ENCODE measurements at places on chromosomes 2 and 18.

DNA sequence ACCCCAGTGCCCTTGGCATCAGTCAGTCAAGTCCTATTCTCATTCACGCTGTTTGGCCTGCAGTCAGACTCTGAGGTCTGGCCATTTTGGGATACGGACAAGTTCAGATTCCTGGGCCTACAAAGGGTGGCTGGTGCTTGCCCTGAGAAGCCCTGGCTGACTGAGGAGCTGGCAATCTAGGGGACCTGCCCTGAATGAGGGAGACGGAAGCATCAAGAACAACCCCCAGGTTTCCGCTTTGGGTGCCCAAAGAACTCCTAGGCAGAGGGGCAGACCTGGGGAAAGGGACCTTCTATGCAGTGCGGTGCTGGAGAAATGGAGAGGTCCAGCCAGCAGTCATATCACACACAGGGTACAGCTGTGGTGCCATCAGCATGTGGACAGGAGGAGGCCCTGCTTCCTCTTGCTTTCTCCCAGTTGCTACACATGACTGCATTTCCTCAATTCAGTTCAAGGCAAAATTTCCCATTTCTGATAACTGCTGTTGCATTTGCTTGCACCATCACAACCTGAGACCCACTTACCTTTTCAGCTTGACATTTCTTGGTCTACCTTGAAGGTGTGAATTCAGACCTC, 70.9 kb upstream of the LGALSL start:
- no peak for DNase-seq

DNA sequence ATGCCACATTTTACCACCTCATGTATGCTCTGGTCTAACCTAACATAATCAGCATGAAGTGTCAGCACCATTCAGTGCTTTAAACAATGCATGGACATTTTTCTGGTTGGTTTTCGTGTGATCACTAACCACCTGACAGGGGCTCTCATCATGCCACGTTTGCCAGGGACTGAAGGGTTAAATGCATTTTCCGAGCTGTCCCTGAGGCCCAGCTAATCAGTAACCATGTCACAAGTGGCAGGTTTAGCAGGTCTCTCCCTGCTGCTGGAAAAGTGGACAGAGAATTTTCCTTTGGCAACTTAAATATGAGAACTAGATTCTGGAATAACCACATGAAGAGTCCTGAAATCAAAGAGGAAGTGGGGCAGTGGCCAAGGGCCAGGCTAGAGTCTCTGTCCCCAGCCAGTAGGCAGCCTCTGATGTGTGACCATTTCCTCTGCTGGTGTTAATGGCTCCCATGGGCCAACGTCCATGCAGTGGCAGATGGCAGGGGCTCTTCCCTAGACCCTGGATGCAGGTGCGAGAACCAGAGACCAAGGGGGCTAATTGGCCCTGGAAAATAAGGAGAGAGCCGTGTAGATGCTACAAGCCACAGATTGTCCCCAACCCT, 69.5 kb downstream of the TPGS2 start:
- no peak for DNase-seq

- DNase-seq: no peak
These were observed 97.2 kb downstream of the KCNJ3 start for GRCh38 chr2:154795651-154796050.

DNA sequence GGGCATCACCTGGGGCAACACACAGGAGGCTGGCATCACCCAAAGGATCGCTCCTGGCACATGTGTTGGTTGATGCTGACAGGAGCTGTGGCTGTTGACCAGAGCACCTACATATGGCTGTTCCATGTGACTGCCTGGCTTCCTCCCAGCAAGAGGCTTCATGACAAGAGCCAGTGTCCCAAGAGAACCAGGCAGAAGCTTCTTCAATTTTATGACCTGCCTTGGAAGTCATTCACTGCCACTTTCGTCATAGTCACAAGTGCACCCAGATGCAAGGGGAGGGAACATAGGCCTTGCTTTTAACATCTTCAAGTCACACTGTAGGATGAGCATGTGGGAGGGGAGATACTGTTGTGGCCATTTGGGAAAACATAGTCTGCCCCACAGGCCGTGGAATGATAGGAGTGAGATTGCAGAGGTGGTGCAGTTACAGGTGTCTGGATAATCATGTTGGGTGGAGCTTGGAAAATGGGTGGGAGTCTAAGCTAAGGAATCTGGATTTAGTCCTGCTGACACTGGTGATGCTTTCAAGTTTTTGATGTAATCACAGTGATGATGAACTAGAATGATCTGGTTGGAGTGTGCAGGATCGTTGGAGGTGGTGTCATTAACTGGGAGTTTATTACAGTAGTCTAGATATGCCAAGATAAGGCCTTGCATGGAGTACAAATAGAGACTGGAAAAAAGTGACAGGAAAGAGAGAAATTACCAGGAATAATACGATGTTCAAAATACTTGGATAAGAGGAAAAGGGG, 107.0 kb downstream of the RAPGEF4 start:
- no peak for DNase-seq

DNA sequence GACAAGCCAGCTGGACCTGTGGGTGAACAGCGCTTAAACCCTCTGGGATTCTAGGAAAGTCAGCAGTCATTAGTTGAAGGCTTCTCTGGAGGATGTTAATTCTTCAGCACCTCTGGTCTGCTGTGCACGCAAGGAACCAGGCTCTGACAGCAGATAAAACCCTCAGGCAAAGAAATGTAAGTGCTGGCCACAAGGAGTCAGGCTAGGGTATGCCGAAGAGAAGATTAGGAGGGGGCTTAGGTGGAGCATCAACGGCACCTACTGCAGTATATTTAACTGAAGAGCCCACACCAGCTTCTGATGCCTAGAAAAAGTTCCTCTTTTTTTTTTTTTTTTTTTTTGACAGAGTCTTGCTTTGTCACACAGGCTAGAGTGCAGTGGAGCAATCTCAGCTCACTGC, 304.2 kb upstream of the MC4R start:
- no peak for DNase-seq

GRCh38 chr2:160247296-160248035, 47.4 kb upstream of the ITGB6 start:
- DNase-seq: no peak

DNA sequence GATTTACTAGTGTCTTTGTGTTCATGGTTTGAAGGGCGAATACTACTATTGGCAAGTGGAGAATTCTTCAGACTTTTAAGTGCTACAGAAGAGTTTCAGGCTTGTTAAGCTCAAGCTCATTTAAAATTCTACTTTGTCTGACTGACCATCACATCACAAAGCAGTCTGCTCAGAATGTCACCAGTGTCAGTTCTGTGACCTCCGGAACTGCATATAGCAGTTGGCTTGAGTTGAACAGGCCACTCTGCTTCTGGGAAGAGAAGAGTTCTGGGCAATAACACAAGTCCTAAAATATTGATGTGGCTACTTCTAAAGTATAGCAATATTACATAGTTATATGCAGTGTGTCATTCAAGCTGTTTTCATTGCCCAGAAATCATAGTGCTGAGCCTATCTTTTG, 245.0 kb upstream of the BOD1L2 start:
- DNase-seq: no peak

- DNase-seq: no peak
These were observed 59.3 kb downstream of the ADNP2 start for GRCh38 chr18:80168346-80168745.

DNA sequence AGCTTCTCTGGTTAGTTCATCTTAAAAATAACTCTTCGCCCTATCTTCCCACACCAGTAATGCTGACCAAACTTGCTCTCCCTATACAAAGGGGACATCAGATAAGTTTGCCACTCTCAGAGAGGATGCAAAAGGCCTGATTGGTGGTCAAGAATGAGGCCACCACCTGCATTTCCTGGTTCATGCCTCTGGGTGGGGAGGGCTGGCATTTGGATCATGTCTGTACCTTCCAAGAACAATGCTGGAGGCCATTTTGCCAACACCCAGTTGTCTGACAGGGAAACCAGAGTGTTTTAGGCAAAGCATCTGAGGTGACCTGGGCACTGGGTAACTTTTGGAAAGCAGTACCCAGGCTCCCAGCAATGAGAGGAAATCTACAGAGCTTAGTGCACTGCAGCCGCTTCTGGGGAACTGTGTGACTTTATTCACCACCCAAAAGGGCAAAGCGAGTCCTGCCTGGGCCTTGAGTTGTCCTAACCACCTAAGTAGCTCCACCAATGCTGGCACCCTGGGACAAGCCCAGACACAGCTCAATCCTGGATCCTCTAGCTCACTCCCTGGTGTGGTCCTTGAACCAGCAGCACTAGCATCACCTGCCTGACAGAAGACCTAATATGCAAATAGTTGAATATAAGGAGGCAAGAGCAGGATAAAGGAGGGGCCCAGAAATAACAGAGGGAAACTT, 35.1 kb downstream of the CAPN13 start:
- DNase-seq: no peak

DNA sequence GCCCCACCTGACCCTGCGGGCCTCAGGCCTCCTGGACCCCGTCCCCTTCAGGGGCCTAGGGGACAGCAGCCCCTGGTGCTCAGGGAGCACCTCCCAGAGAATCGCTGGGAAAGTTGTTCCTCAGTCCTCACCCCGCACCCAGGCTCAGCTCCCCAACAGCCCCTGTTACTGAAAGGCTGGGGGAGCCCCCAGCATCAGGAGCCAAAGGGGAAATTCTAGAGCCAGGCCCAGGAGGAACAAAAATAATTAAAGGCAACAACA, 76.0 kb downstream of the MEX3C start:
- no peak for DNase-seq

GRCh38 chr18:13039806-13040205, 48.6 kb downstream of the CEP192 start:
- DNase-seq: no peak

DNA sequence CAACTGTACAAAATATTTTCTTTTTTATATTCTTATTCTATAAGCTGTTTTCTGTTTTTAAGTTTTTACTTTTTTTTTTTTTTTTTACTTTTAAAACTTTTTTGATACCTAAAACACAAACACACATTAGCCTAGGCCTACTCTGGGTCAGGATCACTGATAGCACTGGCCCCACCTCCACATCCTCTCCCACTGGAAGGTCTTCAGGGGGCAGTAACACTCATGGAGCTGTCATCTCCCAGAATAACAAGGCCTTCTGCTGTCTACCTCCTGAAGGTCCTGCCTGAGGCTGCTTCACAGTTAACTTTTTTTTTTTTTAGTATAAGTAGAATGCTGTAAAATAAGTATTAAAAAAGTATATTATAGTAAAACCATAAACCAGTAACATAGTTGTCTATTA, 415.1 kb downstream of the PTPRM start:
- DNase-seq: no peak

Measured in AG08395 (cell line).